NCI-H526 (cell line): ENCODE measurements at places on chromosomes 7 and 10.

- no peak for DNase-seq
Observed at GRCh38 chr7:32881074-32881982, 10.2 kb downstream of the KBTBD2 start.

DNA sequence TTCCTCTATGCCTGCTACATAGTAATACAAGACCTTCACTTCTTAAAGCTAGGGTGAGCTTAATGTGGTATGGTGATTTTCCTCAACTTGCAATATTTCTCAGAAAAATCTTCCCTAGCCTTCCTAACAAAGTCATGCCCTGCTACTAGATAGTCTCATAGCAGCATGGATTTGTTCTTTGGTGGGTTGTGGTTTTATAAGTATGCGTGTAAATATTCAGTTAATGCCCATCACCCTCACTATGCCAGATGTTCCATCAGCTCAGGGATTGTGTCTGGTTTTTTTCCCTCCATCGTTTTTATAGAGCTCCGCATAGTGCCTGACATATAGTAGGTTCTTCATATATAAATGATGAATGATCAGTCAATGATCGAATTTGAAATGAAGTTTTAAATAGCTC, 182.8 kb downstream of the CREB5 start:
- DNase-seq: no peak

DNA sequence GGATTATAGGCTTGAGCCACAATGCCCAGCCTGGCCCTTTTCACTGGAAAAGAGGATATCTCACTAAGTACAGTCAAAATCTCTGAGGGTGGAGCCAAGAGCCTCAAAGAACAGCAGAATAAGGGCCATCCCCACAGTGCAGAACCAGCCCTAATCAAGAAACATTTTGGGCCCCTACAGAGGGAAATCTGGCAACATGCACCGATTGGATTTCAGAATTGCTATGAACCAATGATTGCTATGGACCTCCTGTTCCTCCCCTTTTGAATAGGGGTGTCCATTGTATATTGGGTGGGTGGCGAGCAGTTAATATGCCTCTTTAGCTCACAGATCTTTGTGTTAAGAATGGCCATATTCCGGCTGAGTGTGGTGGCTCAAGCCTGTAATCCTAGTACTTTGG, 42.7 kb downstream of the SKIDA1 start:
- DNase-seq: no peak

DNA sequence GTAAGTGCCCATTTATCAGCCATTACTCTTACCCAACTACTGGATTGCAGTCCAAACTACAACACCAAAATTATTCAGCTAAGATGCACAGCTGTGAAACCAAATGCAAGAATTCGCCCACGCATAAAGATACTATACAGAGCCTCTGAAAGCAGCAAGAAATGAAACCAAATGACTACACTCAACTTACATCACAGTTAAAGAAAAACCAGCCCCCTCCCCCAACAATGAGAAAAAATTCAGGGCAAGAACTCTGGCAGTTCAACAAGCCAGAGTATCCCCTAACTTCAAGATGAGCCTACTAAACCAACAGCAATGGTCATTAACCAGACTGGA, 209.1 kb upstream of the VWC2 start:
- no peak for DNase-seq

GRCh38 chr7:142436601-142437000, 178.7 kb upstream of the PRSS58 start:
- no peak for DNase-seq
